Stimulated activated CD4-positive, alpha-beta T cell treated with anti-CD3 and anti-CD28 coated beads, Interleukin-1b, Interleukin-23, amount 100 ng/mL, for 1 hour (primary cell): ENCODE measurements at places on chromosomes 2 and 18.

DNA sequence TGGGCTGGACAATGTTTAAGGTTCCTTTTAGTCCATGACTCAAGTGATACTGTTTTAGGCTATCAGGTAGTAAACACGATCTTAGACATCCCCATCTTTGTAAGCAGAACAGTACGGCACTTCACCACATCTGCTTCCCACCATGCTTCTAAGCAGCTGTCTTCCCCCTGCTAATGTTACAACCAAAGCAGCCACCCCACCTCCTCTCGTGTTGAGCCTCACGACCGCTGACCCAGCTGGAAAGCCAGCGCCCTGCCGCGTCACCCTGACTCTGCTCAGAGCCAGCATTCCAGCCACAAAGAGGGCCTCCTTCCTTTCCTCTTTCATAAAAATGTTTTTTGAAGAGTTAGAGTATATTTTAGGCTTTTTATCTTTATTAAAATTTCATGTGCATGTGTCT is 9.4 kb downstream of the MTERF4 start:
- no peak for DNase-seq

DNA sequence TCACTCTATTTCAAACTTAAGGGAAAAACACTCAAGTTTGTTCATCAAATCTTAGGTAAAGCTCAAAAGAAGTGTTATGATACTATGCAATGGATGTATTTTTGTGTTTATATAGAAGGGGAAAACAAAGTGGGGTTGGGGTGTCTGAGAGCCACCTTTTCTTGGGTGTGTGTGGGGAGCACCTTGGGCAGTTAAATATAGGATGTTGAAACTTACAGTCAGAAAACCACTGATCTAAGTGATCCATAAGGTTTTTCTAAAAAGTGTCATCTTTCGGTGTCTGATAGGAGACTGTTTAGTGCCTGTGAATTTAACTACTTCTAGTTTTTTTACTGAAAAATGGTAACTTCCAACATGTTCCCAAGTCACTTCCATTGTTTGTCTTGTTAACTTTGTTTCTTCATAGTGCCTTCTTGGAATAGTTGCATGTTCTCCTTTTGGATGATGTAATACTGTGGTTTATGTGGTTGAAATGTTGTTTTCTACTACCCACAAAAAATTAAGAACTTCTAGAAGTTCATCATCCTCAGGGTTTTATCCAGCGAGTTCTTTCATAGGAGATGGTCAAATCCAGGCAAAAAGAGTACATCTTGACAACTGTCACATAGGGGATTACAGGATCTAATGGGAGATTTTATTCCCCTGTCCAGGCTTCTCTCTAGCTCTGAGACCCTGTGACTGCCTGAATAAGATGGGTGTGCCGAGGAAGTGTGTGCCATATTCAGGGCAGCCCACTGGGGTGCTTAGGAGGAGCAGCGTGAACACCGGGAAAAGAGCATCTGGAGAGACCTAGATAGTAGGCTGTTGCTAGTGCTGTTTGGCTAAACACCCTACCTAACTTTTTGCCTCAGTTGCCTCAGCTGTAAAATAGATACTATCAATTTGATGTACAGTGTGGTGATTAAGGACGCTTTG is 46.2 kb downstream of the CAB39 start:
- DNase-seq, result no peak

GRCh38 chr2:189327879-189328847 is 113.1 kb upstream of the WDR75 start:
- no peak for DNase-seq

DNA sequence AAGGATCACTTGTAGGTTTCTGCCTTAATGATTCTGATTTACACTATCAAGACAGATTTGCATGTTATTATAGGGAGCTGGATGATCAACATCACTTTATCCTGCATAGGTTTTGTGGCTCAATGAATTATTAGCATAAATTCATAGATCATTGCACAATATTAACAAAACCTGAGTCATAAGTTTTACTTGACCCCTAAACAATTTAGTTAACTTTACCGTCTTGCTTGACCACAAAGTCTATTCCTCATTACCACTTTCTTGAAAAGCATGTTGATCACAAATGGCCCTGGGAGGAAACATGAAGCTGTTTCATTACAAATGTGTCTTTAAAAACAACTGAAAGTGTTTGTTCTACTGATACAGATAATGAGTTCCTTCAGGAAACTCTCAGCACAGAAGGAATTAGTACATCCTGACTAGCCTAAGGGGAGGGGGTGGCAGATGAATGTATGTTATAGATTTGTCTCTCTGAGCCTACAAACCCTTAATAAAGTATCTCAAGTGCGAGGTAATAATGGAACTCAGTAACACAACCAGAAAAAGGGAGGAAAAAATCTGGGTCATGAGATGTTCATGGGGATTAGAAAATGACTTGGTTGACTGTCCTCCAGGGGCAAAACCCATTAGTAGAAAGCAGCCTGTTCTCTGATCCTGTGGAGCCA is 303.4 kb downstream of the PIK3C3 start:
- no peak for DNase-seq

- no peak for DNase-seq
Measured at GRCh38 chr18:36315736-36316135, 18.2 kb downstream of the FHOD3 start.

DNA sequence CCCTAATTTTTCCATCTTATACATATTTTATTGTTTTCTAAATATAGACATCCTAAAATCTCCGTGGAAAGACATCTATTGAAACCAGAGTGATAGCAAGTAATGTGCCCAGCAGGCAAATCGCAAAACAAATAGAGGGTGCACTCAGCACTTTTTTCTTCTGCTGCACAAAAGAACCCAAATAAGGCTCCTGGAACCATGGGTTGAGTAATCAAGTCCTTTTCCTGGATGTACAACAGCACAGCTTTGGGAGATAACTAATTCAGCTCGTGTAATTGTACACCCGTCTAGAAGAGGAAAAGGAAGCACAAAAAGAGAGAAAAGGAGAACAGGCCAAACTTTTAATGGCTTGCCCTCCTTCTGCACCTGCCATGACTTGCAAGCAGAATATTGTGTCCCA is 126.9 kb upstream of the TLK1 start:
- DNase-seq, result no peak

- no peak for DNase-seq
Measured at GRCh38 chr2:30404319-30405259, 42.5 kb upstream of the LCLAT1 start.

- DNase-seq, result no peak
Measured at GRCh38 chr18:49725809-49726674, 87.3 kb downstream of the ACAA2 start.

GRCh38 chr2:42233976-42234441 is 64.9 kb downstream of the EML4 start:
- no peak for DNase-seq

DNA sequence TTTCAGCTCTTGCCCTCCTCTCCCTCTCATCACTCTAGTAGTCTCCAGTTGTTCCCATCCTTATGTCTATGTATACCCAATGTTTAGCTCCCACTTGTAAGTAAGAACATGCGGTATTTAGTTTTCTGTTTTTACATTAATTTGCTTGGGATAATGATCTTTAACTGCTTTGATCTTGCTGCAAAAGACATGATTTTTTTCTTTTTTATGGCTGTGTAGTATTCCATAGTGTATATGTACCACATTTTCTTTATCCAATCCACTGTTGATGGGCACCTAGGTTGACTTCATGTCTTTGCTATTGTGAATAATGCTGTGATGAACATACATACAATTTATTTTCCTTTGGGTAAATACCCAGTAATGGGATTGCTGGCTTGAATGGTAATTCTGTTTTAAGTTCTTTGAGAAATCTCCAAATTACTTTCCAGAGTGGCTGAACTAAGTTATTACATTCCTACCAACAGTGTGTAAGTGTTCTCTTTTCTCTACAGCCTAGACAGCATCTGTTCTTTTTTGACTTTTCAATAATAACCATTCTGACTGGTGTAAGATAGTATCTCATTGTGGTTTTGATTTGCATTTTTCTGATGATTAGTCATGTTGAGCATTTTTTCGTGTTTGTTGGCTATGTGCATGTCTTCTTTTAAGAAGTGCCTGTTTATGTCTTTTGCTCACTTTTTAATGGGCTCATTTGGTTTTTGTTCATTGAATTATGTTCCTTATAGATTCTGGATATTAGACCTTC is 179.6 kb upstream of the SLC39A10 start:
- DNase-seq, result no peak

GRCh38 chr2:40208463-40208862 is 243.4 kb downstream of the SLC8A1 start:
- DNase-seq, result no peak

GRCh38 chr2:3604991-3605961 is 10.4 kb downstream of the COLEC11 start:
- DNase-seq, result no peak

DNA sequence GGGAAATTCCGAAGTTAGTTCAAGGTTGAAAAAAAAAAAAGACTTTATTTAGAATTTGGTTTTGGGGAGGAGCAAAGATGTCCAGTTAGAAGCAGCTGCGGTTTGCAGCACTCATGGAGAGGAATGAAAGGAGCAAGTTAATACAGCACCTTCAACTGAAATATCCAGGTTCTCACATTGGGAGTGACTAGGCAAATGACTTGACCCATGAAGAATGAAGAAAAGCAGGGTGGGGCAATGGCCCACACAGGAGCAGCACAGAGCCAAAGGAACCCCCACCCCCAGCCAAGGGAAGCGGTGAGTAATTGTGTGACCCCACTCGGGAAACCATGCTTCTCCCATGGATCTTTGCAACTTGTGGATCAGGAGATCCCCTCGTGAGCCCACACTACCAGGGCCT is 32.8 kb downstream of the ZNF892 start:
- no peak for DNase-seq

GRCh38 chr18:63245600-63245999 is 74.0 kb downstream of the BCL2 start:
- DNase-seq, result no peak

GRCh38 chr18:33812186-33812585 is 234.2 kb downstream of the ASXL3 start:
- no peak for DNase-seq

DNA sequence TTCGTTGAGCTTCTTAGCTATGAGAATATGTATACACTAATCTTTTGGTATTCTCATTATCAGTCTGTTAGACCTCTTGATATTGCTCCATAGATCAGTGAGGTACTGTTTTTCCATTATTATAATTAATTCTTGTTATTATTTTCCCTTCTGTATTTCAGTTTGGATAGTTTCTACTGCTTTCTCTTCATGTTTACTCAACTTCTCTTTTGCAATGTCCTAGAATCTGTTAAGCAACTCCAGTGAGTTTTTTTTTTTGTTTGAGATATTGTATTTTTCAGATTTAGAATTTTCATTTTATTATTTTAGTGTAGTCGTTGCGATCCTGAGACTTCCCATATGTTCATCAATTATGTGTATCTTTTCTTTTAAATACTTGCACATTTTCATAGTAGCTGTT is 260.8 kb downstream of the SETBP1 start:
- no peak for DNase-seq

- no peak for DNase-seq
Measured at GRCh38 chr18:58392324-58393000, 236.4 kb downstream of the ALPK2 start.

- no peak for DNase-seq
Measured at GRCh38 chr2:155733091-155733853, 599.2 kb downstream of the NR4A2 start.

- DNase-seq, result no peak
Measured at GRCh38 chr18:34744569-34744968, 34.5 kb downstream of the DTNA start.

- no peak for DNase-seq
Measured at GRCh38 chr2:218129458-218130135, 3.8 kb downstream of the CXCR2 start.

GRCh38 chr2:177923323-177923722 is 149.3 kb downstream of the PDE11A start:
- no peak for DNase-seq

- no peak for DNase-seq
Measured at GRCh38 chr2:152134488-152135280, 35.8 kb upstream of the CACNB4 start.

DNA sequence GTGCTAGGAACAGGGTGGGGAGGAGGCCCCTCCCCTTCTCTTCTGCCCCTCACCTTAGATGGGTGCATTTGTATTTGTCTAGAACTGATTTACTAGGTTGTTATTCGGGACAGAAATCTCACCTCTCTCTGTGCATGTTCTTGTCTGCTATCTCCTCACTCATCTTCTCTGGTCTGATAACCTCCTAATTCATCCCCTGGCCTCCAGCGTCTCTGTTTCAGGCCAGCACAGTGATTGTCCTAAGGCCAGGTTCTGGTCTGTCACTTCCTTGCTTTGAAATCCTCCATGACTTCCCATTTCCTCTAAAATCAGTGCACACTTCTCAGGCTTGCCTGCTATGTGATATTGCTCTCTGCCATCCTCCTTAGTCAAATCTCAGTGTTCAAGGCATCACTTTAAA is 58.4 kb downstream of the CELF4 start:
- DNase-seq, result no peak

- no peak for DNase-seq
Measured at GRCh38 chr2:147182260-147182659, 662.6 kb upstream of the ACVR2A start.

DNA sequence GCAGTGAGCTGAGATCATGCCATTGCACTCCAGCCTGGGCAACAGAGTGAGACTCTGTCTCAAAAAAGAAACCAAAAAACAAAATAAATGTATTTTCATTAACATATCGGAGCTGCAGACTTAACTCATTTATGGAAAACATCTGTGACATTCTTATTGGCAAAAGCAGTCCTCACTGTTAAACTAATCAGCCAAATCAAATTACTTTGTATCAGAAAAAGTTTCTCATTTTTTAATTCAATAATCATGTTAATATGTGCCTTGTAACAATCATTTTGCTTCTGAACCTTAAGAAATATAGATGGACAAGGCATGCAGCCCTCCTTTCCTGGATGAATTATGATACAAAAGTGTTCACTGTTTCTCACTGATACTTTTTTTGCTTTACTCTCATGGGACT is 18.0 kb upstream of the TP53I3 start:
- no peak for DNase-seq

DNA sequence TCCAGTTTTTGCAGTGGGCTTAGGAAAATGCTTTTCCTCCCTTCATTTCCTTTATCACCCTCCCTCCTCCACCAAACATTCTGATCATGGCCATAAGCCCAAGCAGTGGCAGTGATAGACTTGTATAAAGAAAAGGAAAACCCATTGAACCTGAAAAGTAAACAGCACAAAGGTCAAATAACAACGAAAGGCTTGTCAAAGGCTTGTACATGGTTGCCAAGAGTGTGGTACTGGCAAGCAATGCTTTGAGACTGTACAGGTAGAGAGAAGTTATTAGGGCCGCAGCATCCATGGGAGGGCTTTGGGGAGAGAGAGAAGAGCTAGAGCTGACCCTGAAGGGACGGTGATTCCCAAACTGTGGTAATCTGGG is 2.1 kb upstream of the VWA3B start:
- DNase-seq, result no peak

- no peak for DNase-seq
Measured at GRCh38 chr18:24491927-24492834, 31.7 kb downstream of the HRH4 start.

- no peak for DNase-seq
Measured at GRCh38 chr2:113050921-113051895, 1.5 kb downstream of the IL36B start.
